ENCODE measurements at places on chromosomes 6 and 20. TPM values are rescaled to one million over a fixed set of nuclear protein-coding genes. Genes with fewer than 3 reads are reported as not detected.
A peak's percentile ranks its signal among the peaks of the same experiment; 100 is the strongest.

DNA sequence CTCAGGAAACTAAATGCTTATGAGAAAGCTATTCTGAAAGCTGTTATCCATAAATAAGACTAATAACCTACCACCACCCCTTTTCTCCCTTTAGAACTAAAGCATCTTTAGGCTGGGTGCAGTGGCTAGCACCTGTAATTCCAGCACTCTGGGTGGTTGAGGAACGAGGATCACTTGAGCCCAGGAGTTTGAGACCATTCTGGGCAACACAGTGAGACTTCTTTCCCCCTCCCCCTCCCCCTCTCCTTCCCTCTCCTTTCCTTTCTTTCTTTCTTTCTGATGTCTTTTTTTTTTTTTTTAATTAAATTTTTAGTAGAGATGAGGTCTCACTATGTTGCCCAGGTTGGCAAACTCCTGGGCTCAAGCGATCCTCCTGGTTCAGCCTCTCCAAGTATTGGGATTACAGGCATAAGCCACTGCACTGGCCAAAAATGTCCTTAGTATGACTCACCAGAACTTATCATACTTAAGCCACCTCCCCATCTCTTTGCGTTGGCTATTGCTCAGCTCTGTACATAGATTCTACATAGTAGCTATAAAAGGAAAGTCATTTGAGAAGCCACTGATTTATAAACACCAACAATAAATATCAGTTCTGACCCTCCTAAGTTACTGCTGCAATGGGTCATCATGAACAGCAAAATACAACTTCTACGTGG is 54.8 kb upstream of the SPDEF start:
- DNase-seq = peak; percentile 82

DNA sequence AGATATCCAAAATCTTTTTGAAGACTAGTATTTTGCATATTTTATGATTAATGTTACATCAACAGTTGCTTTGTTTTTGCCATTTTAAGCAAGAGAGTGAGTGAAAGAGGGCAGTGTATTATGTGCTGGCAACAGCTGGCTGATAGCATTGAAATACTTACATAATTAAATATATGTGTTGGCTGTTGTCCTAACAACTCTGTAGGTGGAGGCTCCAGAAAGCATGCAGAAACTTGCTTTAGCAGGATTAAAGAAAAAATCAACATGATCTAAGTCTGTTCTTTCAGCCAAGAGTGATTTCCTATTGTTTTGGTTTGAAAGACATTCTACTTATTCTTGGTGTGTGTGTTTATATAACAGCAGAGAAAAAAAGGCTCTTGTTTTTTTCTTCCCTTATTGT is 127.5 kb downstream of the CDKAL1 start:
- no peak for DNase-seq

DNA sequence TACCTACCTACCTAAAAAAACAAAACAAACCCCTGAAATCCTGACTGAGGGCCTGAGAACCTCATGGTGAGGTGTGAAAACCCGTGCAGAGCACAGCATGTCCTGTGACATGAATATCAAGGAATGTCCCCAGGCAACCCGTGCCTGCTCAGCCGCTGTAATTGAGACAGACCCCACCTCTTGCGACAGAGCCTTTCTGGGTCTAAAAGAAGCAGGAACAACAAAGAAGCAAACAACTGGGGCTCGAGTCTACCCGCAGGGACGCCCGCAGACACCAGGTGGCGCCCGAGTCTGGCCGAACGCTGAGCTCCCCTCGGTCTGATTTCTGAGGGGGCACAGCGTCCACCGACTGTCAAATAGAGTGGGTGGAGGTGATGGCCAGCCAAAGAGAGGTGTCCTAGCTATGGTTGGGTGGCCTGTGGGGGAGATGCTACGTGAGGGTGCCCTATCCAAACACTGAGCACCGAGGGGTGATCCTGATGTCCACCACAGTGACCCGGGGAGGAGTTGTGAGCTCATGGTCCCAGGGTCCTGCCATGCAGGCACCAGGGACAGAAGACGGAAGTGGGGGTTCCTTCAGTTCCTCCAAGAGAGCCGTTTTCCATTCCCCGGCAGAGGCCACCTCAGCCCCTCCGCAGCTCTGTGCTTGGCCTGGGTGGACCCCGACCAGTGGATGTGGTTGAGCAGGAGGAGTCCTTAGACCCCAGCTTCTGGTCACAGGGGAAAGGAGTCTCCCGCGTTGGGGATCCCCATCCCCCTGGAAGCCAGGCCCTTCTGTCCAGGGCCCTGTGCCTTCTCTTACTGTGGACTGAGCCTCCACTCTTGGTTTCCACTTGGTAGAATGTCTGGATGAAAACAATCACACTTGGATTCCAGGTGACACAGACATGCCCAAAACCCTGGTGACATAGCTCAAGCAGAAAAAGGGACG is 268.2 kb downstream of the CDC5L start:
- peak; percentile 63 for DNase-seq

GRCh38 chr6:116483616-116484015 is 22.4 kb downstream of the CALHM6 start:
- no peak for DNase-seq

DNA sequence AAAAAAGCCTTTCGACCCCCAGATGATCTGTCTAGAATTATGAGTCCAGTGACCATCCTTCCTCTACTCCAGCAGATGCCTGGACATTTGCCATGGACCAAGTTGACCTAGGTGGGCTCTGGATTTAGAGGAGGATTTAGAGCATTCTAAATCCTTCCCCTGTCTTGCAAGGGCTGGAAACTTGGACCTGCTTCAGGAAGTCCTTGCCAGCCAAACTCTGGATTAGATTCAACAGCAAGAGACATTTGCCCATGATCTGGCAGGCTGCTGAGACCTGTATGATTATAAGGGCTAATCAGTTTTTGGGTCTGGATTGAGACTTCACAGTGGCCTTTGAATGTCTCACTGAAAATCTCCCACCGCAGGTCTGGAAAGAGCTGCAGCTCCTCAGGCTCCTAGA is 13.1 kb upstream of the HDGFL1 start:
- DNase-seq = no peak

DNA sequence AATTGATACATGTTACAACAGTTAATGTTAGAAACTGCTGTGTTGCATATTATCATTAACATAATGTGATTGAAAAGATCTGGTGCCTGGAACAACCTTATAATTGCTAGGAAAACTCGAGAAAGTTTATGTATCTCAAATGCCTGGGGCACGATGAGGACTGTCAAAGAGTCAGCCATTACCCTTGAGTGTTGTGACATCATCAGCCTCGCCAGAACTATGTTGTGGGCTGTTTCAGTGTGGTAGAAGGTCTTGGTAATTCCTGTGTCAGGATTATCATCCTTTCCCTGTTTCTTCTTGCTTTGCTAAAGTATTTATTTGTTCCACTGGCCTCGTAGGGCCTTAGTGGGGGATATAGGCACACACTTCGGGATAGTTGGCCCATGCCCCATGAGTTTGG is 185.1 kb downstream of the DTNBP1 start:
- DNase-seq = no peak

- no peak for DNase-seq
Observed at GRCh38 chr6:20705741-20706140, 171.5 kb downstream of the CDKAL1 start.

- no peak for DNase-seq
Observed at GRCh38 chr20:43542161-43542560, 16.7 kb upstream of the SGK2 start.

DNA sequence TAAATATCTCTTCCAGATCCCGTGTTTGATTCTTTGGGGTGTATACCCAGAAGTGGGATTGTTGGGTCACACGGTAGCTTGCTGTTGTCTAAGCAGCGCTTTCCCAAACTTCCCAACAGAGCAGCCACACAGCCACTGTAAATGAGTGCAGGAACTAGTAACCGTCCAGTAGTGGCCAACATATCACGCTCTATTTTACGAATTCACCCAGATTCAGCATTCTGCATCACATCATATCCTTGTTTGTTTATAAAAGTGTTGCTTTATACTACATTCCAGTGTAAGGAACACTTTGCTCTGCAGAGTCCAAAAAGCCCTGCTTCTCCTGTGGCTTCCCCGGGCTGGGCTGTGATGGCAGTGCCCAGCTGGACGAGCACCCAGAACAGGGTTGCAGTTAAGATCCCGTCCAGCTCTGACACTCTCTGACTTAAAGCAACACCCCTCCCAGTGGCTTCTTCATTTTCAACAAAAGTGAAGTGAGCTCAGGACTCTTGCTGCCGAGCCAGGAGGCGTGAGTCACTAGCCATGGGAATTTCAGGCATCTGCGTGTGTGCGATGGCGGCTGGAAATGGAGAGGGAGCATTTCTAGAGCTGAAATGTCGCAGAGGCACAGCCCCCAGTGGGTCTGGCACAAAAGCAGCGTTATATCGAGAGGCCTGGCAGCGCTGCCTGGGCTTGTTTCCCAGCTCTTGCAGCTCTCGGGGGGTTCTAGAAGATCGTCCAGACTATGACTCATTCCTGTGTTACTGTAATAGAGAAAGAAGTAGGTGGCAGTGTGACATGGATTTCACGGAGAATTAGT is 216.3 kb upstream of the ECI2 start:
- peak; percentile 97 for DNase-seq

DNA sequence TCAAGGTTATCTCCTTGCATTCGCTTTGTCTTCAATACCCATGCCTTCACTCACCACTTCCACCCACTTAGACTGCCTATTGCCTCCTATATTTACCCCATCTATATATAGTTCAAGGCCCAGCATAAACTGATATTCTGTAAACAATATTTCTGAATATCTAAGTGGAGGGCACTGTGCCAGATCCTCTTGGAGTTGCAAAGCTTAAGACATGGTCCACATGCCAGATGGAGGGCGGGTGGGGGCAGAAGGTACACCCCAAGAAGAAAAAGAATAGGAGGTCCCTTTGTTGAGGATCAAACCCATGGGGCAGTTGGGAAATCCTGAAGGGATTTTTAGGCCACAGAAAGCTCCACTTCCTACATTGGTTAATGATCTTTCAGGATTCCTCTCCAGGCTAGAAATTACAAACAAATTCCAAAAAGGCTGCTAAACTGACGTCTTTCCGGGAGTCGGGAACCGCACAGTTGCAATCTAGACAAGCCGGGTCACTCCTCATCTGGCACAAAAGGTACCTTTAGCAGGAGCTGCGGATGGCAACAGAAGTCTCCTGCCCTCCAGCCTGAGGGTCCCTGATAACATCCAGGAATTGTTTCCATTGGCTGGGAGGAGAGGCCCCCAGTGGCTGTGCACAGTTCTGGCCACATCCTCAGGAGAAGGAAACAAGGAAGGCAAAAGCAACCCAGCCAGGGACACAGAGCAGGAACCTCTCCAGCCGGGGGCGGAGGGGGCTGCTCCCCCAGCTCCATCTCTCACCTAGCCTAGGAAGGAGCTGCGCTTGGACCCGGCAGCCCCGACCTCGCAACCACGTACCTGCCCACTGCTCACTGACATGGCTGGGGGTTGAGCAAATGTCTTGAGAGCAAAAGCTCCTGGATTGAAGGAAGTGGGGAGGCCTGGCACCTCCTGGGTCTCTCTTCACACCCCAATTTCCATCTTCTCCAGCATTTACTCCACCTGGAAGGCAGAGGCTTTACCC is 5.9 kb upstream of the LPIN3 start:
- no peak for DNase-seq

DNA sequence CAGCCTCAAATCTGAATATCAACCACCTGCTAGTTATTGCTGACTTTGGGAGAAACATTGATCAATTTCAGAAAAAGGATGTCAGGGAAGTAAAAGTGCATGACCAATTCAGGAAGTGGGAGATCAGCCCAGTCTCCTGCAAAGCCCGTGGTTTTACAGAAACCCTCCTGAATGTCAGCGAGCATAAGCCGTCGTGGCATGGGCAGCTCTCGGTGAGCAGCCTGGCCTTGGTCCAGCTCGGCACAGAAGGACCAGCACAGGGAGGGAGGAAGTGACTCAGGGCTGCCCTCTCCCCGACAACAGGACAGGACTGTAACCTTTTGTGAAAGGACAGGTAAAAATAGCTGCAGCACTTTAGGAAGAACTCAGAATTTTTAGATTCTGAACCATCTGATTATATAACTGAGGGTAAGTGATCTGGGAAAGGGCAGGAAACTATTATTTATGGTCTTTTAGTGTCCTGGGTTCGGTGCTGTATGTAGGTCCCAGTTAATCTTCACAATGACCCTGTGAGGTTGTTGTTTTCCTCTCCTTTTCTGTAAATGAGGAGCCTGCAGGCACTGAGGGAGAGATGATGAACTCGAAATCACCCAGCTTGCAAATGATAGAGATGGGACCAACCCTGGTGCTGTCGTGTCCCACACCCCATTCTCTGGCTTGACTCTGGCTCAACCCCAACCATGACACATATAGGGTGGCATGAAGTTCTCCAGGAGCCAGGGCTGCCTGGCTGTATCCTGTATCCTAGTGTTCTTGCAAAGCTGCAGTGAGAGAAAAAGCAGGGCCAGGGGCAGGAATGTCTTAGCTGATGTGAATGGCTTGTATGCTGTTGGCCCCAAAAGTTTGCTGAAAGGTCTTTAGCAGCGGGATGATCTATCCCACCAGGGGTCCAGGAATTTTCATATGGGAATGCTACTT is 37.6 kb downstream of the NRN1 start:
- peak; percentile 78 for DNase-seq

- no peak for DNase-seq
Observed at GRCh38 chr20:41278936-41279335, 38.6 kb downstream of the ZHX3 start.

- peak; percentile 71 for DNase-seq
Observed at GRCh38 chr6:138590796-138591709, 91.8 kb upstream of the NHSL1 start.

The SLC17A9 gene
- 4.8 TPM for total RNA-seq

The LRRC73 gene
- total RNA-seq = 0.60 TPM

The MEI4 gene
- not detected for total RNA-seq

The INSM1 gene
- total RNA-seq = 0.10 TPM

The VWA7 gene
- total RNA-seq = 0.36 TPM

Measured in RPMI7951 (cell line).